ENCODE measurements at places on chromosomes 1 and 21.

- DNase-seq, result no peak
Observed at GRCh38 chr1:8925406-8925805, 20.3 kb upstream of the CA6 start.

DNA sequence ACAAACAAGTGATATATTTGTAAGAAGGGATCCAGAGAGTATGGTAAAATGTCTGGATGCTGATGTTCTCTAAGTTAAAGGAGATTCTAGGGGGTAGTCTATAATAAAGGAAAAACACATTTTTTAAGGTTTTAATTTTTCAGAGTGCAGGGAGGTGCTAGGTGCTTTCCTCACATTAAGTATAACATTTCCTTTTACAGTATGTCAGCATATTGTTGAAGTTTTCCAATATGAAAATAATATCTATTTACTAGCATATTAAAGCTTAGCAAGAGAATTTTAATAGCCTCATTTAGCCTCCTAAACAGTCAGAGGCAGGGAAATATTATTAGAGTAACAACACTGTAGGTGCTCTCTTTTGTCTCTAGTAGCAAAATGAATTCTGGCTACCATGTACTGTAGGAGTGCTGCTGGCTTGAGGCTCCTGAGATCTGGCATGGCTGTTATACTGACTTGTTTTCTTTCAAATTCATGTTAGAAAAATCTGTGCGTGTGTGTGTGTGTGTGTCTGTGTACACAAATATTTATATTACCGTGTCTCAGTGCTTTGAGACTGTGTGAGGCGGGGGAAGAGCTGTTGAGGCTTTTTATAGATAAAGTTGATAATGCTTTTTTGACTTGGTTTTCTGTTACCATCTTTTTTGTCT lies 71.0 kb downstream of the POU2F1 start:
- no peak for DNase-seq

DNA sequence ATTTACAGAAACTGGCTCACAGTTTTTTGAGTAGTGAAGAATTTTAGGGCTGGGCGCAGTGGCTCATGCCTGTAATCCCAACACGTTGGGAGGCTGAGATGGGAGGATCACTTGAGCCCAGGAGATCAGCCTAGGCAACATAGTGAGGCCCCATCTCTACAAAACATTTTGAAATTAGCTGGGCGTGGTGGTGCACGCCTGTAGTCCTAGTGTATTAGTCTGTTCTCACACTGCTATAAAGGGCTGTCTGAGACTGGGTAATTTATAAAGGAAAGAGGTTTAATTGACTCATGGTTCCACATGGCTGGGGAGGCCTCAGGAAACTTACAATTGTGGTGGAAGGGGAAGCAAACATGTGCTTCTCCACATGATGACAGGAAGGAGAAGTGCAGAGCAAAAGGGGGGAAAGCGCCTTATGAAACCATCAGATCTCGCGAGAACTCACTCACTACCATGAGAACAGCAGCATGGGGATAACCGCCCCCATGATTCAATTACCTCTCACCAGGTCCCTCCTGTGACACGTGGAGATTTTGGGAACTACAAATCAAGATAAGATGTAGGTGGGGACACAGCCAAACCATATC lies 24.4 kb upstream of the DYRK1A start:
- DNase-seq, result no peak

DNA sequence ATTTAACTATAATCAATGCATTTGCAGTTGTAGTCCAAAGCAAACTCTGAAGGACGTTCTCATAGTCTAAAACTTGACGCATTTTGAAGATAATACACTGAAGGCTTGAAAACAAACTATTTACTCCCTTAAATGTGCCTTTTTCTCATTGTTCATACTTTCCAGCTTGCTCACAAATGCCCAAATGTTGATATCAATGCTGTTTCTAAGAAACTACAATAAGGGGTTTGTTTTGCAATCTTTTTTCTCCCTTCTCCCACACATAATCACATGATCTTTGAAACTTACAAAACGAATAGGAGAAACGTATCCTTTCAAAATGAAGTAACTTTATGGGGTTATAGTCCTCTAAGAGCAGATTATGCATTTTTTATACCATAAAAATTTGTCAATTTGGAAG lies 508.7 kb downstream of the DPYD start:
- DNase-seq, result no peak

DNA sequence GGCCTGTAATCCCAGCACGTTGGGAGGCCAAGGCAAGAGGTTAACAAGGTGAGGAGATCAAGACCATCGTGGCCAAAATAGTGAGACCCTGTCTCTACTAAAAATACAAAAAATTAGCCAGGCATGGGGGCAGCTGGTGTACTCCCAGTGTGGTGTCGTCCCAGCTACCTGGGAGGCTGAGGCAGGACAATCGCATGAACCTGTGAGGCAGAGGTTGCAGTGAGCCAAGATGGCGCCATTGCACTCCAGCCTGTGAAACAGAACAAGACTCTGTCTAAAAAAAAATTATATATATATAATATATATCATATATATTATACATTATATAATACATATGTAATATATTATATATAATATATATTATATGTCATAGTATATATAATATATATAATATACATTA lies 249.2 kb upstream of the TPTE start:
- DNase-seq, result no peak

GRCh38 chr1:27583479-27583878 lies 20.5 kb downstream of the AHDC1 start:
- no peak for DNase-seq

DNA sequence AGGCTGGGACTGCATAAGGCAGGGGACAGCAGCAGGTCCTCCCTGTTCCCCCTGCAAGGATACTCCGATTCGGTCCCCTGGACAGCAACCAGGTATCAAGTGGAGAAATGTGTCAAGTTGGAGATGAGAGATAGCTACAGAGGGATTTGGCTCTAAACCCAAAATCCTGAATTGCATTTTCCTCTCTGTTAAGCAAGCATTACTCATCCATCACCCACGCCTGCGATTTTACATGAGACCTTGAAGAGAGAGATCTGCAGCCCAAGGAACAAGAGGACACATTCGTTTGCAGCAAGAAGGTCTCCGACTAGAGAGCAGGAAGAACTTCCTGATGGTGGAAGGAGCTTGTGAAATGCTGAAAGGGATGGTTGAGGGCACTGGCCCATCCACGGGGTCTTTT lies 21.9 kb downstream of the SYT2 start:
- DNase-seq, result no peak

DNA sequence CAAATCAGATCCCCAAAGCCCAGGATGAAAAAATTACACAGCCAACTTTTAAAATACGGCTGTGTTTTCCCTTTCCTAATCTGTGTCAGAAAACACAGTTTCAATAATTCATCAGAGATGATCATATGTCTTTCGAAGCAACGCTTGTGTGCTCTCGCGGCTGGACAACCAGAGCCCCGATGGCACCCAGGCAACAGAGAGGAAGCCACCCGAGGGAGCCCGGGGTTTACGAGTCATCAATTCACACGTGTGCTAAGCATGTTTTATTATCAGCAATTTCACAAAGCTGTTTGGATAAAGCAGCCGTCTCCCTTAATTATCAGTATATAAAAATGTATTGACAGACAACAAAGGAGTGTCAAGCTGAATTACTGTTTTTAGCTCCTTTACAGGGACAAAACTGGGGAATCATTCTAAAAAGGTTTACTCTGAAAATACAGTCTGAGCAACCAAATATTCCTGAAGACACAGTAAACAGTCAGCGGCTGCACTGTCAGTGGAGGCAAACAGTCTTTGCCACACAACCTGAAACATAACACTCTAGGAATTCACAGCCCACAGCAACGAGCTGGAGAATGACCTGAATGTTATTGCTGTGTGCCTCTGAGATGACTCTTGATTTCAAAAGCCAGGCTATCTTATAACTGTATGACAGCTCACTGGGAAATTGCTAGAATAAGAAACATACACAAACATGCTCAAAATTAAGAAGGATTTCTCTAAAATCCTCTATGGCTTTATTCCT lies 201.0 kb downstream of the SIPA1L2 start:
- DNase-seq, result no peak

DNA sequence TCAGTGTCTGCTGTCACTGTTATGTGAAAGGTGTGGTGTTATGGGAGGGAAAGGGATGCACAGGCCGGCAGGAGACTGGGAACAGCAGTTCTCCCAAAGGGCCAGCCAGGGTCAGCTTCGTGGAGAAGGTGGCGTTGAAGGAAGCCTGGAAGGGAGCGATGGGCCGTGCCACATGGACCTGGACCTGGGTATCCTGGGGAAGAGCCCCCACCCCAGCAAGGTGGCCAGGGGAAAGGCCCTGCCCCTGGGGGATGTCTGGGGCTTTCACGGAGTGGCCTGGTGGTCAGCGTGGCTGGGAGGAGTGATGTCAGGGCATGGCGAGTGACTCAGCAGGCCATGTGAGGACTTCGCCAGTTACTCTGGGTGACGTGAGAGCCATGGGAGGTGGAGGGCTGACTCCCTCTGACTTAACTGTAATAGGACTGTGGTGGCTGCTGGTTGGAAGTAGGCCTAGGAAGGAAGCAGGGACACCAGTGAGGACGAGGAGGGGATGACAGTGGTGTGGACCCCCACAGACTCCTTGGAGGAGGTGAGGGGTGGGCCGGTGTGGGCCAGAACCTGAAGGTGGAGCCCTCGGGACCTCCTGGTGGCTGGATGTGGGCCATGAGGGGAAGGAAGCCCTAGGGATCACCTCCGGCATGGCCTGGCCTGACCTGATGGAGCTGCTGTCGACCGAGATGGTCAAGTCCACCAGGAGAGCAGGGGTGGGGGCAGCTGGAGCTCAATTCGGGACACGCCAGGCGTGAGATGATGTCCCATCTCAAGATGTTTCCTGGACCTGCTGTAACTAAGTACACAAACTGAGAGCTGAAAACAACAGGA lies 54.5 kb downstream of the BACE2 start:
- DNase-seq, result no peak

GRCh38 chr1:8167936-8168335 lies 141.8 kb upstream of the ERRFI1 start:
- no peak for DNase-seq

GRCh38 chr1:172456344-172456769 lies 12.5 kb upstream of the PIGC start:
- DNase-seq, result no peak

DNA sequence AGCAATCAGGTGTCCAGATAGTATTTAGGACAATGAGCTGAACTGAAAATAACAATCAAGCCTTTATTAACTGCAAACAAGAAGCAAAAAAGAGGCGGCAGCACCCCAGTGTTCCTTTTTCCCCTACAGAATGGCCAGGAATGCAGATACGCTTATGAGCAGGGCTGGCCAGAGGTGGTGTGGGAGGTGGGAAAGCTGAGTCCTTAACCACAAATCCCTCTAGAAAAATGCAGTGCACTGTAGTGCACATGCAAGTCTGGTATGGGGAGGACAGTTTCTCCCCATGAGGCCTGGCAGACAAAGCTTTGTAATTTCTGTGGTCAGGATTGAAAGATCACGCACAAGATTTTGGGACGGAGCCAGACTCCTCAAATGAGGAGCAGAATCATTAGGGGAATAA lies 10.7 kb upstream of the IFNAR1 start:
- no peak for DNase-seq

DNA sequence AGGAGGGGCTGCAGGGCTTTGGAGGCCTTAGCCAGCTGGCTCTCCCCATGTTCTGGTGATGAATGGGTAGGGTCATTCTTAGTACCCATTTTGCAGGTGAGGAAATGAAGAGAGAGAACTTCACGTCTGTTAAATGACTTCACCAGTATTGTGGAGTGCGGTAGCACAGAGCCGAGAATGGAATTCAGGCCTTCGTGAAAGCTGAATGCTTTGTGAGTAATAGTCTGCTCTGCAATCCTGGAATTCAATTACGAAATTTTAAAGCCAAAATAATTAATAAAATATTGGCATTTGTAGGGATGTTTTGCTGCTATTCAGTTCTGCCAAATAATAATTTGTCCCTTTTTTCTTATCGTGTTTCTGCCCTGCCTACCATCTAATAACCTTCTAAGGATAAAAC lies 197.7 kb downstream of the GREM2 start:
- no peak for DNase-seq
